ENCODE measurements at places on chromosomes 5 and 9.

DNA sequence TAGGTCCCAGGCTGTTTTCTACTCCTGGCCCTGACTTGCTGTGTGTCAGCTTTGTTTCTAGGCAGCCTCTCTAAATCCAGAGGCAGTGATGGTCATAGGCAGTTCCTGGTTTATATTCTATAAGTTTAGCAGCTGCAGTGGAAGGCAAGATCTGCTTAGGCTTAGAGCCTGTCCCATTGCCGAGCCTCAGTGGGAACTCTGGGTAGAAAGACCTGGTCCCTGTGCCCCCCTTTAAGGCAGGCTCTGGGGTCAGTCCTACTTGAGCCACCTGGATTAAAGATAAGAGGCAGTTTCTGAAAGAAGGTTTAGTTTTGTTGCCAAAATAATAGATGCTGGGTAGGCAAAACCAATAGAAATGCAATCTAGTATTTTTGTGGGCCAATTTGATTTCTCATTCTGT, 13.6 kb downstream of the MCCC2 start:
- DNase-seq, result no peak

GRCh38 chr9:106622164-106622487, 240.8 kb upstream of the ZNF462 start:
- DNase-seq, result no peak

DNA sequence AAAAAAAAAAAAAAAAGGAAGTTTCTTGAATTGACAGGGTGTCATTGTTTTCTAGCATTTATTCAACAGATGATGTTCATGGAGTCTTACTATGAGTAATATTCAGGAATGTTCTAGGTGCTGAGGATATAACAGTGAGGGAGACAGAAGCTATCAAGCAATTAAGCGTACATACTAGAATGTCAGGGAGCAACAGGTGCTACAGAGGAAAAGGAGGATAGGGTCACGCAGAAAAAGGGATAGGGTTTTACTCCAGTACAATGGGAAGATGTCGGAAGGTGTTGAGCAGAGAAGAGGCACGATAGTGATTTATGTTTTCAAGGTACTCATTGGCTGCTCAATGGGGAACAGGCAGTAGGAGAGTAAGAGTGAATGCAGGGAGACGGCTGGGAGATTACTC, 6.6 kb upstream of the RASGRF2 start:
- DNase-seq, result no peak

GRCh38 chr5:159424123-159424522, 93.8 kb upstream of the IL12B start:
- DNase-seq, result no peak

DNA sequence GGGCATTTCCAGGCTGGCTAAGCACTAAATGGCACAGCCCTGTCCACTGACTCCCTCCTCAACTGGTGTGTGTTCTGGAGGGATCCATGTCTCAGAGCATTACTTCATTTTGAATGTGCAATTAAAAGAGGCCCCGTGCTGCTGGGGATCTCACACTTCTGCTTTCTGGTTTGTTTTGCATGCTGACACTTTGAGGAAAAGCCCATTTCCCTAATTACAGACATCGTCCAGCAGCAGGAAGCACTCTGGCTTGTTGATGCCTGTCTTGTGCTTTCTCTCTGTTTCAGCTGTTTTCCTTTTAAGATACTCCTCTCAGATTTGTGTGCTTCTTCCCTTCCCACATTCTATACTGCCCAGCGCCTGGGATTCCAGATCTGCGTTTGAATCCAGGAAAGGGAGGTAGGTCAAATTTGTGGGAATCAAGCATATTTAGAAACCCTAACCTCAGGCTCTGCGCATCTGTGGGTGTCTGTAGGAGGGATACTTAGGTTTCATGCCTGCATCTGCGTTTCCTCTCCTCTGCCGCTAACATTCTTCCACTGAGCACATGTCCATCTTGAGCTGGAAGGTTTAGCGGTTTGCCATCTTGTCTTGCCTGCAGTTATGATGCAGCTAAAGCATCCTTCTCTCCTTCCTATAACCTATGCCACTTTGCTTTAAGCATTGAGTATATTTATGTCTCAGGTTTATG, 25.7 kb downstream of the SYK start:
- DNase-seq, result no peak

- DNase-seq, result no peak
Observed at GRCh38 chr9:4842734-4843133, 50.0 kb downstream of the RCL1 start.

GRCh38 chr9:88680505-88681160, 145.7 kb downstream of the NXNL2 start:
- no peak for DNase-seq

DNA sequence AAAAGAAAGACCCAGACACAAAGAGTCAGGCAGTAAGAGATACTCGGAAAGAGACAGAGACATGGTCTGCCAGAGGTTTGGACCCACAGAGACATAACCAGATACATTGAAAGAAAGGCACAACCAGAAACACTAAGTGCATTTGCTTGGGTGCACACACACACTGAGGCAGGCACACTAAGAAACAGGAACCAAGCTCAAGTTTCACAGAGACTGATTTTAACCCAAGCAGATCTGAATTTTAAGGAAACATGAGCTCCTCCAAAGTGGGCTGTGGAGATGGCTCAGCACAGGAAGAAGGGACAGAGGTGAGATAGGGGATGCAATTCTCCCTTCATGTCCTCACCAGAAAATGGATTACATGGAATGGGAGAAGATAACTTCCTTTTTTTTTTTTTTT, 9.5 kb downstream of the AQP3 start:
- no peak for DNase-seq

GRCh38 chr9:88952086-88952615, 39.1 kb upstream of the S1PR3 start:
- DNase-seq, result no peak

GRCh38 chr5:141503681-141504080, 14.8 kb downstream of the PCDHGC5 start:
- no peak for DNase-seq

GRCh38 chr9:117437283-117437682, 22.4 kb upstream of the ASTN2 start:
- no peak for DNase-seq

- DNase-seq, result no peak
Observed at GRCh38 chr5:144201588-144201987, 30.9 kb downstream of the KCTD16 start.

DNA sequence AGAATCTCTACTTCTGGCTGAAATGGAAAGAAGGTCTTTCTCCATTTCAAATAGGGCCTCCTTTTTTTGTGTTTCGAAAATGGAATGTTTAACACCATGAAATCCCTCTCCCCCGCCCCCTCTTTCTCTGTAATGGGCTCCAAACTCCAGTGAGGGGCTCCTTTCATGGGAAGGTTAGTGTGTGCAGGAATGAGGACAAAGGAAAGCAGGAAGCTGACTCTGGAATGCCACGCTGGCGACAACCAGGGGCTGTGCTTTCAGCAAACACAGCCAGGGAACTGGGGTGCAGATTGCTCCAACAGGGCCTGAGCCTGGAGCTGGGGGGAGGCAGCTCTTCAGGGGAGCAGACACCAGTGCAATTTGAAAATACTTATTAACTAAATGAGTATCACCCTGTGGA, 82.8 kb downstream of the CRB2 start:
- peak; percentile 27 for DNase-seq

DNA sequence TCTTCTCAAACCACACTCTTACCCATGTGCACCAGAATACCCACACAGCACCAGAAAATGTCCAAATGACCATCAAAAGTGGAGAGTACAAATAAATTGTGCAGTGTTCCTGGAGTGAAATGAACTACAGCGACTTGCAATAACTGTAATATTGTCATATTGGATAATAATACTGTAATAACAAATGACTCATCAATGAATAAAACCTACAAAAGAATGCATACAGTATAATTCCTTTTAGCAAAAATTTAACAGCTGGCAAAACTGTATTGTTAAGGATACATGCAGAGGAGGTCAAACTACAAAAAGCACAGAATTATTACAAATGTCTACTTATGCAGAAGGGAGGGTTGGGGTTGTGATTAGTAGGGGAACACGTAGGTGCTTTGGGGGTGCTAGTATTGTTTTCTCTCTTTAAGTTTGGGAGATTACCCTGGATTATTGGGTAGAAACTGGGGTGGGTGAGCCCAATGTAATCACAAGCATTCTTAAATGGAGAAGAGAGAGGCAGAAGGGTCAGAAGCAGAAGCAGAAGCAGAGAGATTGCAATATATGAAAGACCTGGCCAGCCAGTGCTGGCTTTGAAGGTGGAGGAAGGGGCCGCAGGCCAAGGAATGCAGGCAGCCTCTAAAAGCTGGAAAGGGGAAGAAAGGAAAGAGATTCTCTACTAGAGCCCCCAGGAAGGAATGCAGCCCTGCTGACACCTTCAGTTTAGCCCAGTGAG, 21.8 kb downstream of the IRF1 start:
- DNase-seq, result peak; percentile 47

GRCh38 chr5:124182133-124182532, 564.3 kb downstream of the ZNF608 start:
- DNase-seq, result no peak

DNA sequence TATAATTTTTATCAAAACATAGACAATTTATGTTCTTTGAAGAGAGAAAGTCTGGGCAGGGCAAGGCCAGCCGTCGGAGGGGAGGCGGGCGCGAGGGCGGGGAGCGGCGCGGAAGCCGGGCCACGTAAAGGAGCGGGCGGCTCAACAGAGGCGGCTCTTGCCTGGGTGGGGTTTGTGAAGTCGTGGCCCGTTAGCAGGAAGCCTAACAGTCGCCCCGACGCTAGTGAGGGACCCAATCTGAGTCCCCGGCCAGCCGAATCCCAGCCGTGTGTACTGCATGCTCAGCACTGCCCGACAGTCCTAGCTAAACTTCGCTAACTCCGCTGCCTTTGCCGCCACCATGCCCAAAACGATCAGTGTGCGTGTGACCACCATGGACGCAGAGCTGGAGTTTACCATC, 1129.2 kb downstream of the CDH9 start:
- DNase-seq, result no peak

- no peak for DNase-seq
Observed at GRCh38 chr9:27534658-27535209, 5.1 kb upstream of the MOB3B start.

- DNase-seq, result no peak
Observed at GRCh38 chr5:170662966-170663365, 120.6 kb upstream of the GABRP start.

- DNase-seq, result no peak
Observed at GRCh38 chr9:32992595-32993238, 8.7 kb downstream of the APTX start.

- no peak for DNase-seq
Observed at GRCh38 chr9:95246547-95246946, 71.0 kb downstream of the FANCC start.

- DNase-seq, result no peak
Observed at GRCh38 chr5:81949462-81949861, 22.4 kb upstream of the ATG10 start.

GRCh38 chr5:111223101-111223786, 940 bp upstream of the CAMK4 start:
- no peak for DNase-seq

DNA sequence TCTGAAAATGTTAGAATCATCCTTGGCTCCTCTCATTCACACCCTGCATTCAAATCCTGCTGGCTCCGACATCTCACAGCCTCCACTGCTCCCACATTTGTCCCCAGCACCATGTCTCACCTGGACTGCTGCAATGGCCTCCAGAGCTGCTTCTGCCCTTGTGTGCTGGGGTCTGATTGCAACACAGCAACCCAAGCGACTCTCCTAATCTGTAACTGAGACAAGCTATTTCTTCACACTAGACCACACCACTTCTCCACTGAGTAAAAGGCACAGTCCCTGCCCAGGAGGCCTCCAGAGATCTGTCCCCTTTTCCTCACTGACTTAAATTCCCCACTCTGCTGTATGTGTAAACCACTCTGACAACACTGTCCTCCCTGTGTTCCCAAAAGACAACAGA, 151.1 kb upstream of the TAS2R1 start:
- no peak for DNase-seq

- no peak for DNase-seq
Observed at GRCh38 chr5:143536364-143536763, 132.9 kb upstream of the NR3C1 start.

DNA sequence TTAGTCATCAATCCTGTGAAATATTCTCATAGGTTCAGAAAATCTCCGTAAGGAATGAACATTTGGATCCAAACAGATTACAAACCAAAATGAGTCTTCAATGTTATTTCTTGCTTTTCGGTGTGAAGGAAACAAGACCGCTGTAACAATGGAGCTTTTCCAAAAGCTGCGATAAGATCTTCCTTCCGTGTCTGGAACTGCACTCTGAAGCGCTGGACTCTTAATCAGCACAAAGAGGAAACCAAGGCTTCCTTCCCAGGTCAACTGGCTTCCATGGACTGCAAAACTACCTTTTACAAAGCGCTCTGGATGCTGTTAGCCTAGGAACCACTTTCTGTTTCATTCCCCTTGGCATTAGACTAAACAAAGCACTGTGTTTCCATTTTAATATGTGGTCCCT, 137.9 kb upstream of the BASP1 start:
- no peak for DNase-seq

GRCh38 chr5:61999371-61999770, 306.6 kb upstream of the KIF2A start:
- no peak for DNase-seq

DNA sequence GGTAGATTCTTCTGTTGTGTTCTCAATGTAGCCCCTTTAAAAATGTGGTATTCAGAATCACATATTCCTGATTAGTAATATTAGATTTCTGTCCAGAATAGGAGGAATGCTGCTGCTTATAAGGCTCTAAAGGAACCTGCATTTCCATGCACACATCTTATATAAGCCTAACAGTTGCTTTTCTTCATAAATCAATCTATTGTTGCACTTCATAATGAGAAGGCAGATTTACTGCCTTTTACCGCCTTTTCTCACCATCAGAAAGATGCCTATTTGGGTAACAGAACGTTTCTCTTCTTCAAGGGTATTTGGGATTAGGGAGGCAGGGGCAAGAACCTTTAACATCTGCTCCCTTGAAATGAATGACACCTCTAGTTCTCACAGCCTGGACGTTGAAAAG, 243.4 kb downstream of the MLLT3 start:
- no peak for DNase-seq

DNA sequence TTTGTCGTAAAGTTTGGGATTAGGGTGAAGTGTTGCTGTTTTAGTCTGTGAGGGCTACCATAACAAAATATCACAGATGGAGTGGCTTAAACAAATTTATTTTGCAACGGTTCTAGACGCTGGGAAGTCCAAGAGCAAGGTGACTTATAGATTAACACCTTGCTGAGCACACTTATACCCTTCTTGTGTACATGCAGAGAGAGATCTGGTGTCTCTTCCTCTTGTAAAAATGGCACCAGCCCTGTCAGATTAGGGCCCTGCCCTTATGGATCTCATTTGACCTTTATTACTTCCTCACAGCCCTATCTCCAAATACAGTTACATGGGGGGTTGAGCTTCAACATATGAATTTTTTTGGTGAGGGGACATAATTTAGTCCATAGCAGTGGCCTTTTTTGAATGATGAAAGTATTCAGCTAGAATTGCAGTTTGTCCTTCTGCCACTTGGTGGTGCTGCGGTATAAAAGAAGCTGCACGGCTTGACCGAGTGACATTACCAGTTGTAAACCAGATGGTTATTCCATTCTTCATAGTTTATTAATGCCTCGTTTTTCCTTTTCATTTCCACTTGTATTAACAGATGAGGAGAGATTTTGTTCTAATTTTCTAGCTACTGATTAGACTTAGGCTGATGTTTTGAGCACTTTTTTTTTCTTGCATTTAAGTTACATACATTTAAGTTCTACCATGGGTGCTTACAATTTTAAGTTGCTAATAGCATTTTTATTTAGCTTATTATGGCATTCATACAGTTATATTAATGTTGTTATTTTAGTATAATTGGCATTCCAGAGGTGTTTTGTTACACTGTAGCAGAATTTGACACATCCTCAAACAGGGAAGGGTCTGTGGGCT, 19.4 kb downstream of the DCP2 start:
- peak; percentile 91 for DNase-seq
